Upper lobe of right lung (tissue), 1 donor: ENCODE measurements at places on chromosomes 4 and X. TPM values are rescaled to one million over a fixed set of nuclear protein-coding genes. Genes with fewer than 3 reads are reported as not detected.
A peak's percentile ranks its signal among the peaks of the same experiment; 100 is the strongest.

DNA sequence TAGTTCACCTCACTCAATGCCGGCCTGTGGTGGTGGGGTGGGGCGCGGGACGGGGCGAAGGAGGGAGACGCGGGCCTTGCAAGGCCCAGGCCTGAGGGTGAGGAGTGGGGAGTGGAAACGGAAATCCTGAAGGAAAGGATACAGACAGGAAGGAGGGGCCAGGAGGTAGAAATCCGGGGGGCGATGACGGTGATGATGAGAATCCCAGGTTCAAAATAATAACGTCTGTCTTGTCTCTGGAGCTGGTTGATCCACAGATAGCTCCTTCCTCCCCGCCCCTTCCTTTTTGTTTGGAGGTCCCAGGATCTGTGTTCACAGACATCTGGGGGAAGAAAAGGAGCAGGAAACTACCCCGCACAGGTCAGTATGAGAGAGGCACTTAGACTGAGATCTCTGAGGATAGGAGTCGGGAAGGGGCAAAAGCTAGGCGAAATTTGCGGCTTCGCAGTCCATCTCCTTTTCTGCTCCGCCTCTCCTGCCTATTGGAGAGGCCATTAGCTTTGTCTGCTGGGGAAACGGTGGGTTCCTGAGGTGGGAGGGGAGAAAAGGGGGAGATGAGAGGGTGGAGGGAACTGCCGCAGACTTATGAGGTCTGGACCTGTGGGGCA, 746 bp downstream of the TCEAL7 start:
- no peak for DNase-seq
- H3K36me3 ChIP-seq = no peaks in the 10 kb centered on the region
- peak overlapping the region; percentile 29 for H3K4me3 ChIP-seq

DNA sequence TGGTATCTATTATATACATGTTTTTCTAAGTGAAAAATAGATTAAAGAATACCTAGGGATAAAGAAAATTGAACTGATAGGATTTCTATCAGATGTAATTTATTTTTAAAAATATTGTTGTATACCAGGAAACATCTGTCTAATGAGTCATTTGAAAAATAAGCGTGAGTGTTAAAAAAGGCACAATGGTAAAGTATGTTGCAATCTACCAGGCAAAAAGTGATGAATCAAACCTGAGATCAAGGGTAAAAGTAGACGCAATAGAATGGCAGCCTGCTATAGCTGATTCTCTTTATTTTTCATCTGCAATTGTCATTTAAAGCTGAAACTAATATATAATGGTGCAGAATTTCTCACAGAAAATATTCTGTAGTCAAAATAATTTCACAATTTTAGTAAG, 1119.6 kb downstream of the PCDH18 start:
- no peak overlapping the region for H3K4me3 ChIP-seq
- no peak for DNase-seq
- H3K27ac ChIP-seq = no peak overlapping the region
- no peaks in the 10 kb centered on the region for H3K36me3 ChIP-seq

Gene USP17L12
- total RNA-seq = not detected

Gene AREG
- 14.6 TPM for total RNA-seq

Gene PDGFC
- total RNA-seq = 31.3 TPM

DNA sequence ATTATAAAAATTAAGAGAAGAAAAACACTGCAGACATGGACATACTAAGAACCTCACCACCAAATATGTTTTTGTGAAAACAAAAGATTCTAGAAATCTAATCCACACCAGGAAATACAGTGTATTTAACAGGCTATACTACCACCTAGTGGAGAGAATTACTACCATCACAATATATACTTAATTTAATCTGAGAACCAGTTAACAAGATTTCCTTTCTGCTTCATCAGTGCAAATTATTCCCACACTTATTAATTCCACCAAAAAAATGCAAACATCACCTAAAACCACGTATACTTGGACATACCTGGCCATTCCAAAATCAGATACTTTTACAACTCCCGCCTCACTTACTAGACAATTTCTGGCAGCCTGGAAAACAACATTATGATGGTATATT, 7.0 kb upstream of the TXK start:
- H3K27me3 ChIP-seq = no peaks in the 10 kb centered on the region
- DNase-seq = no peak
- no peak overlapping the region for H3K27ac ChIP-seq
- peaks cover 35% of the 10 kb centered on the region for H3K36me3 ChIP-seq
- no peak overlapping the region for H3K4me3 ChIP-seq
